ENCODE measurements at places on chromosomes 2 and 18. TPM values are rescaled to one million over a fixed set of nuclear protein-coding genes. Genes with fewer than 3 reads are reported as not detected.

Gene HSBP1L1
- 4.0 TPM for total RNA-seq

Gene MEIS1
- total RNA-seq, result 127 TPM

Gene ZNF519
- 3.6 TPM for total RNA-seq

Gene MROH2A
- total RNA-seq, result not detected

Gene SERPINB12
- not detected for total RNA-seq

Gene GAL3ST2
- not detected for total RNA-seq

All from smooth muscle cell of trachea (primary cell).